CD8-positive, alpha-beta memory T cell (primary cell): ENCODE measurements at places on chromosomes 1 and 21.

- no peak for DNase-seq
Observed at GRCh38 chr1:12549460-12550349, 68.3 kb downstream of the DHRS3 start.

DNA sequence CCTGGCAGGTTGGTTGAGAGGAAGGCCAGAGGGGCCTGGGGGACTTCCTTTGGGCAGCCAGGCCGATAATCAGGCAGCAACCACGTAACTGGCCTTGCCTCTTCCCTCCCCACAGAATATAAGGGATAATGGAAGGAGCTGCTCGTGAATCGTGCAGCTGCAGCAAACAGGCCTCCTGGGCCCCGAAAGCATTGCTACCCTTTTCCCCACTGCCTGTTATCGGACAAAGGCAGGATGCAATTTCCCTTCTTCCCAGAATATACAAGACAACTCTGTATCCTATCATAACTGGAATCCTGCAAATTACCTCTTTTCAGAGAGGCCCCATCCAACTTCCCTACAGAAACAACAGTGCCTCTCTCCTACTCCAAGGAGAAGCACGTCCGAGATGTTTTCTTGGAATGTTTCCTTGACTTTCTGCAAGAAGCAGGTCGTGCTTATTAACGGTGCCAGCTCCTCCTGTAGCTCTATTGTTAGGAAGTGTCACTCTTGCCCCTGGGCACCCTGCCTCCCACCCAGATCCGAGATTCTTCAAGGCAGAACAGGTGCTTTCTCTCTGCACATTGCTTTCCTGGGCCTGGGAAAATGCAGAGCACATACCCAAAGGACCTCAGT lies 106.0 kb upstream of the TIAM1 start:
- DNase-seq, result no peak

GRCh38 chr1:32388641-32389040 lies 5.6 kb downstream of the BSDC1 start:
- DNase-seq, result no peak

DNA sequence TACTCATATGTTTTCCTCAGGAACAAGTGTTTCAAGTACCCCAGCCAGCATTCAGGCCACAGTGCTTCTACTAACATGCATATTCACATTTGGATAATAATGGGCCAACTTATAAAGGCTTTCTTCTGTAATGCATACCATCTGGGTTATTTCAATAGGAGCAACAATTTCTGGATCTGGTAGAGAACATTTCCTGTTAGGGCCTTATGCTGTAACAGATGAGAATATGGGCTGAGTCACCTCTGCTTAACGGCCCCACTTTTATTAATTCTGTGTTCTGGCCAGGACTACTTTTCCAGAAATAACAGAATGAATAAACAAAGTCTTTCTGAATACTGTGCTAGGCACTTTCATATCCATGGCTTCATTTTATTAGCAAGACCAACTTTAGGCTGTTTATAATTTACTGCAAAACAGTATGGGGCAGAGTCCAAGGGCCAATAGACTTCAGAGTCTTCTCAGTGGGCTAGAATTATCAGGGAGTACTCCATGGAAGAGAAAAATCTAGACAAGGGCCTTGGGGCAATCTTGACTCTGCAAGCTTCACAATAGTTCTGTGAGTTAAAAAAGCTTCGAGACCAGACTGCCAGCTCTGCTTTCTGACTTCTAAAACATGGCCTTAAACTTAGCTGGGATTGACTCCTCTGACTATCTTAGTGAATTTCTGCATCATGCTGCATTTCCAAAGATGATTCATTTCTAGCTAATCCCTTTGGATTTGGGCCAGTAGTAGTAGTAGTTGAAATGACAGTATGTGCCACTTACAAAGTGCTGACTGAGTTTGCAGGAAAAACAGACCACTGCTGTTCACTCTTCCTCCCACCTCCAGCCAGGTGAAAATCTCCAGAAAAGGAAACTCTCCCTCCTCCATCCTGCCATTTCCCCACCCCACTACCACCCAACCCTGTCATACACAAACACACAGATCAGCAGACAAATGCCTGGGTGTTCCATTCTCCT lies 8.2 kb upstream of the SSX2IP start:
- DNase-seq, result no peak

DNA sequence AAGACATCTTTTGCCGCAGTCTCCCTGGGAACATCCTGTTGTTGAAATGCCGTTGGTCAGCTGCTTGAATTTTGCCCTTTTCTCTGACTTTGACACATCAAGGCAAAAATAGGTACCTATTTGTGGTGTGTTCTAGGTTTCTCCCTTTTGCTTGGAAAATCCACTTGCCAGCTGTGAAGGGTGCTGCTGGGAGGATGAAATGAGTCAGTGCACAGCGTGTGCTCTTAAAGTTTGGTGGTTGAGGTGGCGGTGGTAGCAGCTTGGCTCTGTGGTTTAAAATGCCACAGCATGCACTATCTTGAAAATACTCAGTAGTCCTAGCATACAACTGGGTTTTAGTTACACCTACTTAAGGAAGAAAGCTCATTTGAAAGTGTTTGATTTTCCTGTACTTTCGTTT lies 183.8 kb downstream of the DHRS3 start:
- DNase-seq, result peak; percentile 37

DNA sequence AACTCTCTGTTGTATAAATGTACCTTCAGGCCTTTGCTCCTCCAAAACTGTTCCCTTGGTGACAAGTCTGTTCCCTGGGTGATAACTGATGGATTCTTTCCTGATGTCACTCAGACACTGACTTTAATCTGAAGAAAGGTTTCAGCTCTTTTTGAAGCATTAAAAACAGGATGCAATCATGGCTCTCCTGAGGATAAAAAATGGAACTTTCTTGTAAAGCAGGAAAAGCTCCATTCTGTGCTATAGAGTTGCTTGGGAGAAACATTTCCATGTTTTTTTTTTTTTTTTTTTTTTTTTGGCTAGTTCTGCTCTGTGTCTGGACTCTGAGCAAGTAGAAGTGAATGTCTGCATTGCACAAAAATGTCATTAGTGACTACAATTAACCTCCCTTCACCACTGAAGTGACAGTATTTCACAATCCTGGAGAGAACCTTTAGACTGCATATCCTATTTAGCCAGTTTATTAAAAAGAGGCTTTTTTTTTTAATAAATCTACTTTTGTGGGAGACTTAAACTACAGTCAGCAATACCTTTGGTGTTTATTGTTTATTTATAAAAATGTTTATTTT lies 101.7 kb upstream of the PRMT6 start:
- DNase-seq, result no peak

DNA sequence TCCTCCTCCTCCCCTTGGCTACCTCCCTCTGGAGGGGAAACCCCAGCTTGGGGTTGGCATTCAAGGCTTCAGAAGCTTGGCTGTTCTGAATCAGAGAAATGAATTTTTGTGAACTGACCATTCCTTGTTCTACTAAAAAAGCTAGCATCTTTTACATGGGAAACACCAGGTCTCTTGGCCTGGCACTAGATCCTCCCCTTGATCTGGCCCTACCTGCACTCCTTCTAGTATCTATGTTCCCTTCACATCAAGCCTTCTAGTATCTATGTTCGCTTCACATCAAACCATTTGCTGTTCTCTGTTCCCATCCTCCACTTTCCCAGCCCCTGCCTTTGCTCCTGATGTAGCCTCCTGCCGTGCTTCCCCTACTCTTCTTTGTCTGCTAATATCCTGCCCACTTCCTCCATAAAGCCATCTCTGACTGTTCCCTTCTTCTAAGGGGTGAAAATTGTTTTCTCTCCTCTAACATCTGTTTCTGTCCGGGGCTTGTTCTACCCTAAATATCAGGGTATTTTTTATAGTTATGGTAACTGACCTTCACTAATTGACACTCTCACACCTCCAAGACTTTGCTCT lies 25.8 kb downstream of the FAM151A start:
- no peak for DNase-seq

GRCh38 chr1:209062863-209063262 lies 520.7 kb upstream of the CAMK1G start:
- DNase-seq, result no peak

DNA sequence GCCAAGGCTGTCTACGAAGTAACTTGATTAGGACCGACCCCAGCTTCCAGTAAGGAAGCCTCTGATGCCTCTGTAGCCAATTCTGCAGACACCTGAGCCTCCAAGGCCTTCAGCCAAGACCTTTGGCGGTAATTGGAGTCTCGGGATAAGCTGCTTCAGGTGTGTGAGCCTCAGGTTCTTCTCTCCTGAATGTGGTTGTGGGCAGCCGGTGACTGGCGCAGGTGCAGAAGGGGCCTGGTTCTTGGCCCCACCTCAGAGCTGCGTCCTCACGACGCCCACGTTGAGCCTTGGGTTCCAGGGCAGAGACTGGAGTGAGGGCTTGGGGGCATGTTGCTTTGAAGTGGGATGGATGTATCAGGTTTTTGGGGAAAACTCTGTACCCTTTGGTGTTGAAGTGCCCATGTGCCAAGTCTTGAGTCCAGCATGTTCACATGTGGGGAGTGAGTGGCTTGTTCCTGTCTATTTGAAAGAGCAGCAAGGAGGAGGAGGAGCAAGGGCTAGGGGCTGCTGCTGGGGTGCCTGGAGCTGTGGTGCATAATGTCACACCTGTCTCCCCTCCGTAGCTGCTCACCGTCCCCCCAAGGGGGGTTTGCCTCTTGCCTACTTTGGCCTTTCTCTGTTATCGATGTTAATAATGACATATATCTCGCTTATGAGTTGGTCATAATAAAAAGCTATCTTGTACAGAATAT lies 1.4 kb downstream of the PSEN2 start:
- no peak for DNase-seq

DNA sequence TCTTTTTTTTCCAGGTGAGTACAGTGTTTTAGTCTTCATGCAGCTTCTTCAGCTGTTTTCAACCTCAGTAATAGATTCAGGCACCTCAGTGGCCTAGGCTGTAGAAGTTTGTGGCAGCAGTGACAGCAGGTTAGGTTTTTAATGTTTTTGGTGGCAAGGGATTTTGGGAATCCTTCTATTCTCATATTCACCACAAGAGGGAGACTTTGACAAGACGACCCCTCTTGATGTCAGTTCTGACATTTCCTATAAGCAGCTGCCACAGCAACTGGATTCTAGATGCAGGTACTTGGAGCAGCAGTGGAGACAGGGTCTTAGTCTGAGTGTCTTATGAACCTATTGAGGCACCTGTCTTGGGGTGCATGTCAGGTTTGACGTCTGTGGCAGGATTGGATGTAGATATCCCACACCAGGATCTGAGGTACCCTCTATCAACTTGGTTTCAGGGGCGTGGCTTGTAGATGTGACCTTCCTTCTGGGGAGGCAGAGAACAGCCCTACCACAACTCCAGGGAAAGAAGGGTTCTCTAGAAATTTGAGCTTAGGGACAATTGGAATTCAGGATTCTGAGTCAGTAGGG lies 1104.2 kb upstream of the TMPRSS15 start:
- DNase-seq, result no peak

DNA sequence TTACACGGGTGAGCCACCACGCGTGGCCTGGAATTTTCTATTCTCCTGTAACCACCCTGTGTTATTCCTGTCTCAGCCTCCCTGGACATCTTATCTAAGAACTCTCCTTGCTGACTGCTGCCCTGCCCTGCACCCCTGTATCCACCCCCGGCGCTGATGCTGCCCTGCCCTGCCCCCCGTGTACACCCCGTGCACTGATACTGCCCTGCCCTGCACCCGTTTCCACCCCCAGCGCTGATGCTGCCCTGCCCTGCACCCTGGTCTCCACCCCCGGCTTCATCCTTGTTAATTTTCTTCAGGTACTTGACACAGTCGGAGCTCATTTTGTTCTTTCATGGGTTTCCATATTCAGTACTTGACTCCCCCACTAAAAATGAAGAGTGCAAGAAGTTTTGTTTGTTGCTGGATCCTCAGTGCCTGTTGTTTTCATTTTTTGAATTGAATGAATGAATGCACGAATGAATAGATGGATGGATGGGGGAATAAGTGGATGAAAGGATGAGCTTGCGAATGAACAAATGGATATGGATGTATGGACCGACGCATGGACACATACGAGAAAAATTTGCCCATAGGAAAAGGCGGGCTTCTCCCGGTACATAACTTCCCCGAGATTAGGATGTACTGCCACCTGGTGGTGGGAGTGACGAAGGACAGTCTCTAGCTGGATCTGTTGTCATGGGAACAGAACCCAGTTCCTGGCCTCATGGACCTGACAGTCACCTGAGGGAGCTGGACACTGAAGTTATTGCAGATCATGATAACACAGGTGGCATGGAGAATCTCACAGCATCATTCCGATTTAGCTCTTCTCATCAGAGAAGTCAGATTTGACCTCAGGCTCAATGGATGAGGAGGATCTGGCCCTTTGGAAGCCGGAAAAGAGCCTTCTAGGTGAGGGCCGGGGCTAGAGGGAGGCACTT lies 14.9 kb downstream of the AADACL4 start:
- DNase-seq, result peak; percentile 55

DNA sequence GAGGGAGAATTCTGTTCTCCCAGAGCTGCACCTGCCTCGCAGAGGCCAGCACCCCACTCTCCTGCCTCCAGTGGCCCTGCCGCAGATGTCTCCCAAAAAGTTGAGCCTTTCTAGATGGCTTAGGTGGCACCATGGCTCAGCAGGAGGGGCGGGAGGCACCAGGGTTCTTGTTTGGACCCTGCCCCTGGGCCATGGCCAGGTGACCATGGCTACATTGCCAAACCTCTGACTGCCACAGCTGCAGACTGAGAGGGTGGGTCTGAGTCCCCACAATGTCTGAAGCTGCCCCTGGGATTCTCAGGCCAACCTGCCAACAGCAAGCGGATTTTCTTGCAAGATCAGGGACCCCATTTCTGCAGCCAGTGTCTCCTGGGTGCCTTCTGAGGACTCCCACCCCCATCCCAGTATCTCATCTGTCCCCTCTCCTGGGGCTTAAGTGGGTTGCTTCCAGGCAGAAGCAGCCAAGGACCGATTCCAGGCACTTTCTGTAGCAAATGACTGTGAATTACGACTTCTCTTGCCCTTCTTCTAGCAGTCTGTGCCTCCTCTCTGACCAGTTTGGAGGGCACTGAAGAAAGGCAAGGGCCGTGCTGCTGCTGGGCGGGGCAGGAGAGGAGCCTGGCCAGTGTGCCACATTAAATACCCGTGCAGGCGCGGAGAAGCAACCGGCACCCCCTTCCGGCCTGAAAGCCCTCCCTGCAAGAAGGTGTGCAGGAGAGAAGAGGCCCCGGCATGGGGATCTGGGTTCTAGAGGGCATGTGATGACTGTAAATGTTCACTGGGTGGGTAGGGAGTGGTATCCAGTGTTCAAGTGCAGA lies 22.5 kb downstream of the SESN2 start:
- DNase-seq, result no peak

DNA sequence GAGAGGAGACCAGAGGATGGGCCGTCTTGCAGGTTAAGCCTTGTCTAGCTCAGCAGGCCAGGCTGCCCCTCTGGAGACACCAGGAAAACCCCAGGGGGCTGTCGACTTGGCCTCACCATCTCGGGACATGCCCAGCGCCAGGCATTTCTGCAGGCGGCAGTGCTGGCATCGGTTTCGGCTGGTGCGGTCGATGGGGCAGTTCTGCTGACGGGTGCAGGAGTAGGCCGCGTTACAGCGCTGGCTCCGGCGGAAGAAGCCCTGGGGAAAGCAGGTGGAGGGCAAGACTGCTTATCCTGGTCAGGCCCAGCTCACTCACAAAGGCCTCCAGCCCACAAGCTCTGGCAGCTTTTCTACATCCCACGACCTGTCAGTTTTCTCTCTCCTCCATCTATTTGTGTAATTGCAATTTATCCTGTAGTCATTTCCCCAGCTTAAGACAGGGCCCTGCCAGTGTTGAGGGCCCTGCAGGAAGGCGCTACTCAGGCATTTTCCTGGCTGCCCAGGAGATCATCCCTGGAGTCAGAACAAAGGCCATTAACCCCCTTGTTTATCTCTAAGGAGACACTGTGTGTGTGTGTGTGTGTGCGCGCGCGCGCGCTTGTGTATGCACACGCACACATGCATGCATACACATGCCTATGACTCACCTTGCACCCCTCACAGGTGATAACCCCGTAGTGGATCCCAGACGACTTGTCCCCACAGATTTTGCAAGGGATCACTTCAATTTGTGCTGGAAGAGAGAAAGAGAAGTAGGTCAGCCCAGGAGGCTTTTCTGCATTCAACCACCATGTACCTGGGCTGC lies 11.5 kb upstream of the LINGO4 start:
- no peak for DNase-seq
